Jurkat, Clone E6-1 (cell line): ENCODE measurements at places on chromosomes 1 and 21.
A peak's percentile ranks its signal among the peaks of the same experiment; 100 is the strongest.

GRCh38 chr1:195030793-195031192 lies 1577.4 kb downstream of the KCNT2 start:
- DNase-seq: no peak

DNA sequence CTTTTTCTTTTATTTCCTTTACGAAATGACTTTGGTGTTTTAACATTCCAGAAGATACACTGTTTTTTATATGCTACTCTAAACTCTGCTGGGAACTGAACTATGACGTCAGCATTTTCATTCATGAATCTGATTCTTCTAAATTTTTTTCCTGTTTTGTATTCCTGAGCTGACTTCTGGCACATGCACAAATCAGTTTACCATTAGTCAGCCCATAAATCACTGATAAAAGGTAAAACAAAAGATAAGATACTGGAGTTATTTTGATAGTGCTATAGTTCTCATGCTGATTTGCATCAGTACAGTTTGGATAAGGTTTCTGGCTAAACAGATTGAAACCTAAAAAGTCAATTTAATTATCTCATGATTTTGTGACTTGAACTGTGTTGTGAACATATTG lies 10.4 kb downstream of the CAMTA1 start:
- DNase-seq: no peak

DNA sequence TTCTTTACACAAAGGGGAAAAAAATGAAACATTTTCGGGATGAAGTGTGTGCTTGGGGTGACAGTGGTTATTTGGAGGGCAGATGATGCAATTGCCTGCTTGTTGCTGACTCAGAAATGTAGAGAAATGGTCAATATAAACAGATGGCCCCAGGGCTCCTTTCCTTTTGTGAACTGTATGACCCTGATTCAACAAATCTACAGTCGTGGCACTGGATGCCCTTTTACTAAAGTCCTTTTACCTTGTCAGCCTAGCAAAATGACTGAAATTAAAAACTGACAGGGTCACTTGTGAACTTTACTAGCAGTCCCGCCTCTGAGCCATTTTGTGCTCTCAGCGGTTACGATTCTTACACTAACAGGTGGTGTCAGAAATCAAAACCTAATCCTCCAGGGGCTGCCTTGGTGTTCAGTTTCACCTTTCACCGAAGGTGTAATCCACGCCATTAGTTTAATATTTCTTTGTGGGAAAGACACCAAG lies 49.8 kb downstream of the GREM2 start:
- no peak for DNase-seq

- DNase-seq: no peak
These were observed 397.8 kb upstream of the USP24 start for GRCh38 chr1:55612988-55613387.

GRCh38 chr1:87212431-87213134 lies 116.1 kb upstream of the LMO4 start:
- DNase-seq: no peak

GRCh38 chr21:45293220-45293725 lies 5.6 kb upstream of the POFUT2 start:
- no peak for DNase-seq

- no peak for DNase-seq
These were observed 18.4 kb upstream of the RNF19B start for GRCh38 chr1:32983020-32983419.

DNA sequence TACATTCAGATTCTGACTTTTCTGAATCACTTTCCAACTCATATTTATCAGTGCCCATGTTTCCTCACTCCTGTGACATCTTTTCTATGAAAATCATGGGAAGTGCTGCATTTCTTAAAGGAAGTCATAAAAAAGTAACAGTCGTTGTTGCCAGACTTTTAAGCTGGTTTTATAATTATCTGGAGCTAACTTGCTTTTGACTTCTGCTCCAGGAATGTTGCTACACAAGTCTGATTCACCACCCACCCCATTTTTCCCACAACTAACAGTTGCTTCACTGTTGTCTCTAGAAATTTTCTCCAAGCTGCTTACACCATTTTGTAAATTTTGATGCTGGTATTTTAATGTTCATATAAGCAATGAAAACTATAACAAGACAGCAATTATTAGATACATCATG lies 12.2 kb downstream of the FCRLB start:
- DNase-seq: no peak

- DNase-seq: no peak
These were observed 7.7 kb upstream of the CDK11B start for GRCh38 chr1:1666526-1666925.

- DNase-seq: peak; percentile 56
These were observed 47.0 kb downstream of the CD46 start for GRCh38 chr1:207798847-207799246.

GRCh38 chr1:3642919-3643675 lies 6.8 kb downstream of the WRAP73 start:
- no peak for DNase-seq

DNA sequence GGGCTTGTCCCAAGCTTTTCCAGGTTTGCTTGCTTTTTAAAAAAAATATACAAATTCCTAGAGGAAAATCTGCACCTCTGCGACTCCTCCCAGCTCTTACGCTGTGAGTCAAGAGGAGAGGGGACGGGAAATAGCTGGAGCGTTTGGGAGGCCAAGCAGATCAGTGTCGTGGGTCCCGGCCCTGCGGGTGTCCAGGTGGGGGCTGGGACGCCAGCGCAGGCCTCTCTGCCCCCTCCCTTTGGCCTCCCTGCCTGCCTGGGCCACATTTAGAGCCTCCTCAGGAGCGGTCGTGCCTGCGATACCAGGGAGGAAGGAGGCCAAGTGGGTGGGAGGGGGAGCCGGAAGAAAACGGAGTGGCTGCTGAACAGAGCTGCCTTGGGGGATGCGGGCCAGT lies 9.0 kb downstream of the WNT4 start:
- no peak for DNase-seq

- no peak for DNase-seq
These were observed 22.3 kb upstream of the CASQ2 start for GRCh38 chr1:115790846-115791245.

- DNase-seq: no peak
These were observed 779.7 kb downstream of the USP25 start for GRCh38 chr21:16509476-16509875.

DNA sequence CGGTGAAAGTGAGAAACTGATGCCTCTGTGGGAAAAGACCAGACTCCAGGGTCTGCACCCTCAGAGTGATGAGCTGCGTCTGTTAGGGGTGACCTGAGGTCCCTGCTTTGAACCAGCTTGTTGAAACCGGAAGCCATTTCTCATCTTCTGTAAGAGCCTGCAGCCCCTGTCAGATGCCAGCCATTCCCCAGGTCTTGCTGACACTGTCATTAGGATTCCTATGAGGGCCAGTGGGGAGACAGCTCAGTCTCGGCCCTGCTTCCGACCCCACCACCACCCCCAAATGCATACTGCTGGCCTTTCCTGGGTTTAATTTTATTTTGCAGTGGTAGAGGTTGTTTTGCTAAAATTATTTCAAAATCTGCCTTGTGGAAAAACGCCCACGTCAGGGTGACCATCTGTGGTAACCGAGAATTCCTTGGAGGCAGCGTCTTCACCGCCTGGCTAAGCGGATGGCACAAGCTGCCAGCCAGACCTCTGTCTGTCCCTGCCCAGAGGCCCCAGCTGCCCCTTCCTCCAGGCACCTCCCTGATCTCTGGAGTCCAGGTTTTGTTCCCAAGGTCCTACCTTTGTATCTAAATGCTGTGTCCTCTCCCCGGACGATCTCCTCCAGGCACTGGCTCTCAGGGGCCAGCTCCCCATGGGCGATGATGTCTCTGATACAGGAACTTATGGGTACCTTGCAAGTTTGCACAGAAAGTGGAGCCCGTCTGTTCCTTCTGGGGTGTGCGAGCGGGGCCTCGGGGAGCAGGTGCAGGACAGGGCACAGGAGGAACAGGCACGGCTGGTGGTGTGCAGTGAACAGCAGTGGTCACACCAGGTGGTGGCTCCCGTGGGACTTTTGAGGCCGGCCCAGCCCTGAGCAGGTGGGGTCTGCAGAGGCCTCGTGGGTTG lies 49.9 kb downstream of the PRKCZ start:
- DNase-seq: no peak

DNA sequence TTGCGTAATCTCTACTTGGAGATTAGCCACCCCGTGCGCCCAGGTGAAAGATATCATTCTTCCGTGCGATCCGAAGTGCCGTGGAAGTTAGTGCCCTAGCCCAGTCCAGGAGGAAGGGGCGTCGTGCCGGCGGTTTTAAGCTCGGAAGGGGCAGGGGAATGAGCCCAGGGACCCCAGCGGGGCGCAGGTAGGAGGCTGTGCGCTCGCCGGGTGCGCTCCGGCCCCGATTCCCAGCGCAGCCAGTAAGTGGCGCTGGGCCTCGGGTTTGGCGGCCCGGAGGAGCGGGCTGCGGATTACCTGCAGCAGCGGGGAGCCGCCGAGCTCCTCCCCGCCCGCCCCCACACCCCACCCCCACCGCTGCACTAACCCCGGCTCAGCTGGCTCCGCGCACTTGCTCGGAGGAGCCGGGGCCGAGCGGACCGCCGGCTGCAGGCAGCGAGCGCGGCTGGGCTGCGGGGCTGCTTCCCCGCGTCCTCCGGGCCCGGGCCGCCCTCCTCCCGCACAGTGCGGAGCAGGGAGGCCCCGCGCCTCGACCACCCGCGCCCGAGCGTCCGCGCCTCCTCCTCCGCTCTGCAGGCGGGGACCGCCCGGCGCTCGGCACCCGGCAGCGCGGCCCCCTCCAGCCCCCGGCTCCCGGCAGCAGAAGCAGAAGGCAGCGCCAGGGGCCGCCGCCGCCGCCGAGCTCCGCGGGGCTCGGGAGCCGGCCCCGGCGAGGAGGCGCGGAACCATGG lies at the start of gene RYR2:
RYR2 (plus strand) TSS at position 390 of the 731 bp plus-strand sequence; CDS start at position 728, 338 bp downstream.
- DNase-seq: no peak

GRCh38 chr1:71080230-71080738 lies 551 bp downstream of the ZRANB2 start:
- DNase-seq: peak; percentile 21

- no peak for DNase-seq
These were observed 20.5 kb downstream of the SETD4 start for GRCh38 chr21:36039861-36040260.

GRCh38 chr1:162856260-162856659 lies 4.7 kb downstream of the CCDC190 start:
- DNase-seq: no peak

DNA sequence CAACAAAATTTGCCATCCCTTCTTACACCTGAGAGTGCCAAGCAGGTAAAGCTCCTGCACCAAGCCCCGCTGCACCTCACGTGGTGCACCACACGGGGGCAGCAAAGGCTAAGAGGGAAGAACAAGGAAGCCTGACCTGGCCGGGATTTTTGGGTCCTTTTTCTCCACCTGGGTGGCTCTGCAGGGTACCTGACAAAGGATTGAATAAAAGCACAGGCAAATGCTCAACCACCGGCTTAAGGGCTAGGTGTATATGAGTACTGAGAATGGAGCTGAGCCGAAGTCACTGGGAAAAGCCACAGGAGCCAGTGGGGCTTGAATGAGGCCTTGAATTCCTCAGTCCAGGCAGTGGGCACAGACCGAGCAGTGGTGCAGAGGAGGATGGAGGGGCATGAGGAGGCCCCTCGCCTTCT lies 36.4 kb downstream of the ZNF697 start:
- DNase-seq: peak; percentile 28

GRCh38 chr1:47659146-47659545 lies 221.3 kb downstream of the FOXD2 start:
- no peak for DNase-seq

DNA sequence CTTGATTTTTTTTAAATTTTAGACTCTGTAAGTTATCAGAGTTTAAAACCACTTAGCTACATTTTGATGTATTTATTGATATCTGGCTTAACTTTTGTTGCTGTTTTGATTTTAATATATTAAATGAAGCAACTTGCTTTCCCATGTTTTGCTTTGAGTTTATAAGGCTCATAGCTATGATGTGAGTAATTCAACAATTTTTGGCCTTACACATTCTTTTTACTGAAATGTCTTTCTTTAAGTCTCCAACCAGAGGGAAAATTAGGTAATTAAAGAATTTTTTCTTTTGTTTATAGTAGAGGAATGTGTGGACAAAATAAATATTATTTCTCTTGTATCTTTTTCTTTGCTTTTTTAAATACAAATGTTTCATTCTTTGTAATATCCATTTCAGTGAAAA lies 258.3 kb upstream of the ADAMTS5 start:
- DNase-seq: no peak

- no peak for DNase-seq
These were observed 467 bp upstream of the CC2D1B start for GRCh38 chr1:52366517-52366827.

GRCh38 chr1:230753586-230754251 lies 6.5 kb downstream of the CAPN9 start:
- peak; percentile 39 for DNase-seq

DNA sequence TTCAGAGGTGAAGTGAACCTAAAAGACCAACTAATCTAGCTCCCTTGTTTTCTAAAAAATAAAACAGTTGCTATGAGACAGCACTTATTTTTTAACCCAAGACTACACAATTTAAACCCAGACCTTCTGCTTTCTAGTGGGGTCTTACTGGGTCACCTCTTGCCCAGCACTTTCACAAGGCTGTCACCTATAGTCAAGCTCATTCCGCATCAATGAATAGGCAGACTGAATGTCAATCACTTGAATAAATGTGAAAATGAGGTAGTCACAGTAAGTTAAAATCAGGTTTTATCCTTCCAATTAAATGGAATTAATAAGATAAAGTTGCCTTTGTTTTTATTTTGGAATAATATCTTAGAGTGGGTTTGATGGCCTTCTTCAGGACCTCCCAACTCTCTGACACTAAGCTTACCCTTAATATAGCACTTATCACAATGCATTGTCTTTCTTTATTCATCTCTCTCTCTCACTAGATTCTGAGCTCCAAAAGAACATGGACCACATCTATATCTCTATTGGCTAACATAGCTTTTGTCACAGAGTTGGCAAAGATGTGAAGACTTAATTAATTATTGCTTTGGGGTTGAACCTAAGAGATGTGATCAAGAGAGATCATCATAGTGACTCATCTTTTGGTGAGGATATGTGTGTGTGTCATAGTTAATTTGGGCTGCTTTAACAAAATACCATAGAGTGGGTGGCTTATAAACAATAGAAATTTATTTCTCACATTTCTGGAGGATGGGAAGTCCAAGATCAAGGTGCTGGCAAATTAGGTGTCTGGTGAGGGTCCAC lies 248.7 kb upstream of the DAB1 start:
- DNase-seq: no peak

DNA sequence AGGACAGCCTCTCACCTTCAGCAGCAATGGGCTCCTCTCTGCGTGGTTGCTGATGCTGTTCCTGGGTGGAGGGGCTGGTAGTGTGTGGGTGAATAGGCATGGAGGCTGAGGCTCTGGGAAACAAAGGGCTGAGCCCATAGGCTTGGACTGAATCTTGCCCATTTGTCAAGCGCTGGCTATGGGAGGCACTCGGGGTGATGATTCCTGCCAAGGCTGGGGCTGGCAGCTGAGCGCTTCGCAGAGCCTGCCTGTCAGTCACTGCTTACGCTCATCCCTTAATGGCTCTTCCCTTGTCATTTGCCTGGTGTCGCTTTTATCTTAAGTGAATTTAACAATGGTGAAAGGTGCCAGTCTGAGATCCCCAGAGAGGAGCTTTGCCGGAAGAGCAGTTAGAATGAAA lies 353.3 kb downstream of the PBX1 start:
- DNase-seq: no peak
